NCI-H774 (cell line): ENCODE measurements at places on chromosomes 5 and 9.

DNA sequence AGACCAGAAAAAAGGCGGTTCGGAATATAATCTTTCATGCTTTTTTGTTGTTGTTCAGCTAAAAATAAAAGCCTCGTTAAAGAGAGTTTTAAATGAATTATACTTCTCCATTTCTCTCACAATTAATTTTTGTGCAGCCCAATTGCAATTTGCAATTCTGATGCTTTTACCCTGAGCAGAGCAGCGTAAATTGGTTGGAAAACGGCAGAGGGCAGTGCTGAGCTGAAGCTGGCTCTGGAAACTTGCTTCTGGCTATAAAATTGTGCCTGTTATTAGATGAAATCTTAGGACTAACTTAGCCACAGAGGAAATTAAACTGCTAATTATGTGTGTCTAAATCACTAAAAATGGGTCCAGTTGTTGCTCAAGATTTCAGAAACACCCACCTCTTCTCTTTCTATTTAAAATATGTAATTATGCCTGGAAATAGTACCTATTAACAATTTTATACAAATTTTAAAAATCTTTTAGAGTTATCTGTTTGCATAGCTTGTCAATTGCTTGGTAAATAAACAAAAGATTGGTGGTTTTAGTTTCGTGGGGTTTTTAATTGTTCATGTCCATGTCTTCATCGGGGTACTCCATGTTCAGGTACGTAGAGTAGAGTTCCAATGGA lies 441.8 kb upstream of the TLE4 start:
- DNase-seq = peak; percentile 12

GRCh38 chr9:70229579-70229978 lies 29.2 kb upstream of the SMC5 start:
- peak; percentile 11 for DNase-seq

DNA sequence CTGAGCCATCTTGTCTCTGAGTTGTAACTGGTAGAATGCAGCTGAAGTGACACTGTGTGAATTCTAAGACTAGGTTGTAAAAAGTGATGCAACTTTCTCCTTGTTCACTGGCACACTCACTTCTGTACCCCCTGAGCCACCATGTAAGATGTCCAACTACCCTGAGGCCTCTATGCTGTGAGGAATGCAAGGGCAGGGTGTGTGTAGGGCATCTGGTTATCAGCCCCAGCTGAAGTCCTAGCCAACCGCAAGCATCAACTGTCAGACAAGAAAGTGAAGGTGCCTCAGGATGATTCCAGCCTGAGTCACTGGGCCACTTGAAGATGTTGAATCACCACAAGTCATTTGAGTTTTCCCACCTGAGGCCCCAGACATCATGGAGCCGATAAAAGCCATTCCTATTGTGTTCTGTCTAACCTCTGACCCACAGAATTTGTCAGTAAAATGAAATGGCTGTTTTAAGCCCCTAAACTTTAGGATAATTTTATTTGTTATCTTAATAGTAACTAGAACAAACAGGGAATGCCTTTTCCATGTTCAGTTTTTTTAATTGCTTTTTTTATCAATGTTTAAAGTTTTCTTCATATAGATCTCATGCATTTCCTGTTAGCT lies 18.7 kb upstream of the RHOBTB3 start:
- DNase-seq = no peak

DNA sequence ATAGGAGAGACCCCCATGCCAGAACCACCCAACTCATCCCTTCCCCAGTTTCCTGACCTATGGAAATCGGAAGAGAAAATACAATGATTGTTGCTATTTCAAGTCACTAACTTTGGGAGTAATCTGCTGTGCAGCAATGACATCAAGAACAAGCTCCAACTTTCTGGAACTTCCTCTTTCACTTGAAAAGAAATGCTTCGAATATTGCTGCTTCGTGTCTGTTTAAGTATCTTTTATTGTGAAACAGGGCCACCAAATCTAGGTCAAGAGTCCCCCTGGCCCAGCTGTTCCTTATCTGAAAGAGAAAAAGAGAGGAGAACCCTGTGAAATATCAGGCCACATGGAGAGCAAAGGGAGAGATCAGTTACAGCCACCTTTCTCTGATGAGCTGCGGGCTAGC lies 59.4 kb upstream of the DNAH5 start:
- no peak for DNase-seq

GRCh38 chr5:147474140-147474539 lies 35.7 kb downstream of the DPYSL3 start:
- DNase-seq = no peak

- DNase-seq = no peak
Measured at GRCh38 chr5:157546456-157547100, 29.0 kb downstream of the ADAM19 start.

DNA sequence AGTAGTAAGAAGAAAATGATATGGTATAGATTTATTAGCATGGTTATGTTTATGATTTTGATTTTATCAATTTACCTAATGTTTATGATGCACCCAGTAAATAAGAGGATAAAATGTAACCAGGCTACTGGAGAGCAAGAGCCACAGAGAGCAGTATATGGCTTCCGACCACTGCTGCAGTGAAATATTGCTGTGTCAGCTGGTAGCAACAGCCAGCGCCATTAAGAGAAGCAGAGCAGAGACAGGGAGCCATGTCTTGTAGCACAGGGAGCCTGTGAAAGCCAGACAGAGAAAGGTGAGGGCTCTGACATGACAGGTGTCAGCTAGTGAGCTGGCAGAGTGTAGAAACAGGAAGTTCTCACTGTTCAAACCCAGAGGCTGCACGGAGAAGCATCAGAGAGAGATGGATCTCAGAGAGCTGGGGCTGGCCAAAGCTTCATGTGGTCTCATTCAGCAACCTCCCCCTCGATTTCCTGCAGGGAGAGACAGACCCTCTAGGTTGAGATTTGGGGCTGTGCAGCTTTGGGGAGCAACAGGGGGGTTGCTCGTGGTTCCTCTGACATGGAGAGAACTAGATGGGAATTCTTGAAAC lies 202.1 kb downstream of the MED10 start:
- DNase-seq = peak; percentile 58

GRCh38 chr5:142934051-142934762 lies 164.0 kb downstream of the ARHGAP26 start:
- no peak for DNase-seq

- no peak for DNase-seq
Measured at GRCh38 chr9:14713187-14713767, 9.3 kb downstream of the CER1 start.

GRCh38 chr5:36239370-36240293 lies 2.1 kb downstream of the NADK2 start:
- DNase-seq = no peak

DNA sequence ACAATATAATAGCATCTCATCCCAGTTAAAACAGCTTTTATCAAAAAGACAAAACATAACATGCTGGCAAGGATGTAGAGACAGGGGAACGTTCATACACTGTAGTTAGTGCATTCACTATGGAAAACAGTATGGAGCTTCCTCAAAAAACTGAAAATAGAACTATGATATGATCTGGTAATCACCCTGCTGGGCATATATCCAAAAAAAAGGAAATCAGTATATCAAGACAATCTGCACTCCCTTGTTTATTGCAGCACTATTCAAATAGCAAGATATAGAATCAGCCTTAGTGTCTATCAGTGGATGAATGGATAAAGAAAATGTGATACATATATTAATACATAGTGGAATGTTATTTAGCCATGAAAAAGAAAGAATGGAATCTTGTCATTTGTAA lies 88.5 kb downstream of the PBX3 start:
- no peak for DNase-seq

GRCh38 chr5:75510417-75510835 lies 1.0 kb downstream of the CERT1 start:
- no peak for DNase-seq

GRCh38 chr9:7139886-7140285 lies 382.1 kb downstream of the KDM4C start:
- no peak for DNase-seq
